ENCODE measurements at places on chromosomes 12 and 14.

DNA sequence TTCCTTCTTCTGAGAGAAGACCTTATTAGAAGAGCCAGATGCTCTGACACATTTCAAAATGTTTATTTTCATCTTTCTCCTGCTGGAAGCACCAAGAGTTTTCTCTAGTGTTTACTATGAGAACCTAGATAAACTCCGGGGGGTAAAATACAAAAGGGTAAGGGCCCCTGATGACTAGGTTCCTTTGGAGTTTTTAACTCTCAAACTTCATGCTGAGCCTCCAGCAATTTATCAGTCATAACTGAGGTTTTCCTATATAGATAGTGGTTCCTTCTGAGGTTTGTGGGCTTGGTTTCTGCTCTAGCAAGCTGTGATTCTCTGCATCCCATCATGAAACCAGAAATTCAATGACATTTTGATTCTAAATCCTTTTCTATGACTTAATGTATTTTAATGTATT, 210.9 kb downstream of the LRFN5 start:
- DNase-seq, result no peak

DNA sequence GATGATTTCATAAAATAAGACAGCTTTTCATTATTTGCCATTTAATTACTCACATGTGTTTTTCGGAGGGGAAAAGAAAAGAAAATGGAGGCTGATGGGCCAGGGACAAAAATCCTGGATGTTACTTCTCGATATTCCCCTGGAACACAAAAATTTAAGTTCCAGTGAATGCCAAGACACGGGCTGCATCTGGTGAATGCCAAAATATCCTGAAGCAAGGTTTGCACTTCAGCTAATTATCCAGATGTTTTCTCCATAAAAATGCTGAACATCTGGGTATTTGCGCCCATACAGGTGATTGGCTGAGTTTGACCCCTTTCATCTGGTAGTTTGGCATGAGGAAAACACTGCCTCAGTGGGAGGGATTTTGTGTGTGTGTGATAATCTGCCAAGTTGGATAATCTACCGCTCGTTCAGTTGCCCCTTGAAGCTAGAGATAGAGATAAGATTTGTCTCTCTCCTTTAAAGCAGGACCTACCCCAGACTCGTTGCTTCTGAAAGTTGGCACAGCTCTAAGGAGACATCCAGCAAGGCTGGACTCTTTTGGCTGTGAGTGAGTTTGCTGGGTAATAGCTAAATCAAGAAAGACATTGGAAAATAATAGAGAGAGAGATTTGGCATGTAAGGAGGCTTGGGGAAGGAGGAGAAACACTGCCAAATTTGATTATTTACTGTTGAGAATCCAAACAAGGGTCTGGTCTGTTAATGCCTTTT, 390.0 kb downstream of the EGLN3 start:
- DNase-seq, result no peak

DNA sequence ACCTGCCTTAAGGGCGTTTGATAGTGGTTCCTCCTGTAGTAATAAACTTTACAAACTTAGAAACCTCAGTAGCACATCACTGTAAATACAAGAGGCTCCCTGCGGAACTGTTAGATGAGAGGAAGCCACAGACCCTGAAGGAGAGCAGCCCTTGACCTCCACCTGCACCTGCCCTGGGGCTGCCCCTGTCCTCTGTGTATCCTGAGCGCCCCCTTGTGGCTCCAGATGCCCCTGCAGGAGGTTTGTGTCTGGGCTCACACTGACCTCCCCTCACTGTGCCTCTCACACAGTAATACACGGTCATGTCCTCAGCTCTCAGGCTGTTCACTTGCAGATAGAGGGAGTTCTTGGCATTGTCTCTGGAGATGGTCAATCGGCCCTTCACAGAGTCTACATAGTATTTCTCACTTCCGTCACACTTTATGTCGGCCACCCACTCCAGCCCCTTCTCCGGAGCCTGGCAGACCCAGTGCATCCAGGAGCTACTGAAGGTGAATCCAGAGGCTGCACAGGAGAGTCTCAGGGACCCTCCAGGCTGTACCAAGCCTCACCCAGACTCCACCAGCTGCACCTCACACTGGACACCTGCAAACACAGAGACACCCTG, 1059.8 kb downstream of the TMEM121 start:
- DNase-seq, result no peak

DNA sequence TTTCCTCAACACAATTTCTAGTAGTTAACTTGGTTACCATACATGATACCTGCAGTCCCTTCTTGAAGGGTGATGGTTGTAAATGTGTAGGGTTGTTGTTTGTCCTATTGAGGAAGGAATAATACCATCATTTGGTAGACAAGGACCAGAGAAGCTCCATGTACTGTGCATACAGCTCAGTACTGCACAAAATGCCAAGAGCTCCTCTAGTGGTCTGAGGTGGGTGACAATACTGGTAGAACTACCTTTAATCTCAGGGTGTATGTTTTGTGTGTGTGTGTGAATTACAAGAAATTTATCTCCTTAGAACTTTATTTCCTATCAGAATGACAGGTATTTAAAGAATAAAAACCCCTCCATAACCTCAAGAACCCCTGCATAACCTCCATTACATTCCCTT, 575.3 kb downstream of the TMTC2 start:
- DNase-seq, result no peak

DNA sequence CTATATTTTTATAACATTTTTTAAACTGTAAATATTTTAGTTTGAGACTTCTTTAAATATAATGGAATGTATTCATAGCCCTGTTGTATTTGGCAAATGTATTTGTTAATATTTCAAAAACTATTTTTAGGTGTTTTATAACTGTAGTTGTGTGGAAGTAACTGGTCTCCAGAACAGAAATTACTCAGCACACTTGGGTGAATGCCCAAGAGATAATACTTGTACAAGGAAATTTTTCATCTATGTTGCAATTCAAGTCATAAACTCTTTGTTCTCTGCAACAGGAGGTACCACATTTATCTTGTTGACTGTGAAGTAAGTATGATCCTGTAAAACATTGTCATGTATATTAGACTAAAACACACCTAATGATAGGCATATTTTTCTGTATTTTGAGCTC, 72.8 kb downstream of the SLCO1B3 start:
- DNase-seq, result peak; percentile 70

GRCh38 chr12:77152623-77153193, 87.3 kb upstream of the E2F7 start:
- DNase-seq, result no peak

GRCh38 chr12:8018666-8019581, 13.6 kb upstream of the FOXJ2 start:
- no peak for DNase-seq

GRCh38 chr12:6540181-6540877, 6.0 kb downstream of the GAPDH start:
- peak; percentile 88 for DNase-seq

DNA sequence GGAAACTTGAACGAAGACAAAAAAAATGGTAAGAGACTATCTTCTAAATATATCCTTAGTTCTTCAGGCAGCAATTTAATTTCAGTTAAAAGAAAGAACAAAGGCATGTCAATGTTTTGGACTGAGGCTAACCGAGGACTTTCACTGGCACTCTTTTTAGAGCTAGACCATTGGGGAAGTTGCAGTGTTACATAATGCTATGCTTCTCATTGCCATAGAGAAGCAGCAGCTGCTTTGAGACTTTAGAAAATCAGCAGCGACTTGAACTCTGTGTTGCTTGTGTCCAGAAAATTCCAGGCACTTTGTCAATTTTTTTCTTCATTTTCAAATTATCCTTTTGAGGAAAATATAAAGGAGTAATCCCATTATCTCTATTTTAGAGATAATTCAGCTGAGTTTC, 964.2 kb downstream of the NRXN3 start:
- DNase-seq, result no peak

GRCh38 chr12:80895240-80895639, 42.5 kb downstream of the LIN7A start:
- DNase-seq, result no peak

DNA sequence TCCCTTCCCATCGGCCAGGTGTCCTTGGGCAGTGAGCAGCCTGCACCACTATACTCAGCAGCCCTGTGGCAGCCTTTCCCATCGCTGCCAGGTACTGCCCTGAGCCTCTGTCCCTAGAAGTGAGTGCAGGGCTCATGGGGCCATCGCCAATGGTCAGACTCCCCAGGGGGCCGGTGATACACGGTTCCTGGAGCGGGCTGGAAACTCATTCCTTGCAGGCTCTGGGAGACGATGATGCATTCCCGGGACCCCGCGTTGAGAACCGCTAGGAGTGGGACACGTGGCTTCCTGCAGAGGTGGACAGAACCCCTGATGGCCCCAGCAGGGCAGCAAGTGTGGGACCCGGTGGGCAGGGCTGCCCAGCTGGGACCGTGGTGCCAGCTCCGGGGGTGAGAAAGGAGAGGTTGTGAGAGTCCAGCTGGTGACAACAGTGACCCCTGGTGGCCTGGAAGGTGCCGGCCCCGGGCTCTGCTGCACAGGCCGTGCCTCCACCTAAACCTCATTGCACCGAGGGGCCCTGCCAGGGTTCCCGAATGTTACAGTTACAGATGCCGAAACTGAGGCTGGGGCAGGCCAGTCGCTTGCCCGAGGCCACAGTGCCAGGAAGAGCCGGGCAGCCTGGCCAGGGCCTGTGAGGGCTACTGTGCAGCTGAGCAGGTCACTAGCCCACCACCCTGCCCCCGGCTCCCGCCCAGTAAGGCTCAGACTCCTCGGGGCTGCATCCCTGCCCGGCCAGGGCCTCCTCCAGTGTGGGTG, 33.8 kb downstream of the FBRSL1 start:
- DNase-seq, result no peak

DNA sequence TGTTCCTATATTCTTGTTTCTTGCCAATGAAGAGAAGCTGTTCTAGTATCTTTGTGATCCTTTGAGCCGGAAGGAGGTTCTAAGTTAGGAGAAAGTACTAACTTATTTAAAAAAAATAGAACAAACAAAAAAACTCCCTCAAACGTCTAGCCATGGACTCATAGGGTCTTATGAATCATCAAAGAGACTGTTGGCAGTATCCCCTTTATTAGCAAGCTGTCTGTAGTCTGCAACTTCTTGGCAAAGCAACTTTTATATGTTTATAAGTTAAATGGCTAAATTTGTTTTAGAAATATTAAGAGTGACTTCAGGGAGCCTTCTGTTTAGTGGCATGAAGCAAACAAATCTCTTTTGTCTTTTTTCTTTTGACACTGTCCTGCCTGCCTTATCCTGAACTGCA, 291.9 kb downstream of the FUT8 start:
- DNase-seq, result no peak

- DNase-seq, result no peak
Observed at GRCh38 chr12:26878661-26879119, 45.7 kb upstream of the ITPR2 start.

- DNase-seq, result no peak
Observed at GRCh38 chr14:88009486-88009885, 4.6 kb downstream of the GPR65 start.

DNA sequence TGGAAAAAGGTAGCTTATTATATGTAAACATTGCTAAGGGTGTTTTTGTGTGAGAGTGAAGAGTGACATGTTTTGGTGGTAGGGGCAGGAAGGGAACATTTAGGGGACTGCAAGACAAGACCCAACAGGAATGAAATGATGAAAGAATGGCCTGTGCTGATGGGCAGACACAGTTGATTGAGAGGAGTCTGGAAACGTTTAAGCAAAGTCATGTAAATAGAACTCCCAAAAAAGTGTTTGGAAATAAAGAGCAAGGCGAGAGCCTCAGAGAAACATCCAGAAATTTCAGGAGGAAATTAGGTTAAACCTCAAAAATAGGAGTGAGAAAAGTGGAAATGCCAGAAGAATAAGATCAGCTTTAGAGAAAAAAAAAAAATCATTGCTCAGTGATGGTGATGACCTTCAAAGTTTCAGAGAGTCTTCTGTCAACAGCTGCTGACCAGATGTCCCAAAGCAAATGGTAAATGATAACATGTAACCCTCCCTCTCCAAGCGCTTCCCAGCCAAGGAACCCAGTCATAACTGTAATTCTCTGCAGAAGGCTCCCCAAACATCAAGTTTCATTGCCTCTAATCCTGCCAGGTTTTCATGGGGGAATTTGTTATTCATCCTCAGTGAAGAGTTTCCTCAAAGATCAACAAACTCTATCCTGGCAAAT, 223.2 kb upstream of the FAR2 start:
- no peak for DNase-seq

GRCh38 chr14:61950340-61950739, 188.1 kb downstream of the SNAPC1 start:
- DNase-seq, result no peak

- DNase-seq, result no peak
Observed at GRCh38 chr12:65699251-65699650, 125.0 kb upstream of the HMGA2 start.

DNA sequence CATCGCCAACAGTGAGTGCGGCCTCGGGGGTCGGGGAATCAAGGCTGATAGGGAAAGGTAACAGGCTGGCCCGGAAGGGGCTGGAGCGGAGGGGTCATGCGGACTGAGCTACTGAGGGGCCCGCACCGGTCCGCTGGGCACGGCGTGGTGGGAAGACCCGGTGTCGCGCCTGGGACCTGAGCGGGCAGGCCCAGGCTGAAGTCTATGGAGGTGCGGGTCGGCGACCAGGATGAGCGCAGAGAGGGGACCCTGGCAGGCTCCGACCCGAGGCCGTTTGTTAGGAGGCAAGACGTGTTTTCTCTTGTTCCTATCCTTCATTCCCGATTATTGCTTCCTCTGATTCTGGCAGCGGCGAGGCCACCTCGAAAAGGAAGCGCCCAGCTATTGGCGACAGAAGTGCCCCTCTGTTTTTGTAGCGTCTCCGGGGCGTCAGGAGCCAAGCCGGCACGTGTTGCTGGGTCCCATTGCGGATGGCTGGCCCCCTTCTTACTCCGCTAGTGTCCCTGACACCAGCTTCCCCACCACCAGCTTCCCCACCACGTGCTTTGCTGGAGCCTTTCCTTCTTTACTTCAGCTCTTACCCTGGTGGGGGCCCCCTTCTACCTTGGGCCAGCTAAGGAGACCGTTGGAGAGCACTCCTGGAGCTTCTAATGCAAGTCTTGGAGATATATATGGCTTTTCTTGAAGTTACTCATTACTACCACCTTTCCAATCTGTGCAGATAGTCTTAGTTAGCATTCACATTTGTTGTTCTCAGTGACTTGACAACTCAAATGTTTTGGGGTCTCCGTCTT, 653 bp downstream of the PA2G4 start:
- no peak for DNase-seq

DNA sequence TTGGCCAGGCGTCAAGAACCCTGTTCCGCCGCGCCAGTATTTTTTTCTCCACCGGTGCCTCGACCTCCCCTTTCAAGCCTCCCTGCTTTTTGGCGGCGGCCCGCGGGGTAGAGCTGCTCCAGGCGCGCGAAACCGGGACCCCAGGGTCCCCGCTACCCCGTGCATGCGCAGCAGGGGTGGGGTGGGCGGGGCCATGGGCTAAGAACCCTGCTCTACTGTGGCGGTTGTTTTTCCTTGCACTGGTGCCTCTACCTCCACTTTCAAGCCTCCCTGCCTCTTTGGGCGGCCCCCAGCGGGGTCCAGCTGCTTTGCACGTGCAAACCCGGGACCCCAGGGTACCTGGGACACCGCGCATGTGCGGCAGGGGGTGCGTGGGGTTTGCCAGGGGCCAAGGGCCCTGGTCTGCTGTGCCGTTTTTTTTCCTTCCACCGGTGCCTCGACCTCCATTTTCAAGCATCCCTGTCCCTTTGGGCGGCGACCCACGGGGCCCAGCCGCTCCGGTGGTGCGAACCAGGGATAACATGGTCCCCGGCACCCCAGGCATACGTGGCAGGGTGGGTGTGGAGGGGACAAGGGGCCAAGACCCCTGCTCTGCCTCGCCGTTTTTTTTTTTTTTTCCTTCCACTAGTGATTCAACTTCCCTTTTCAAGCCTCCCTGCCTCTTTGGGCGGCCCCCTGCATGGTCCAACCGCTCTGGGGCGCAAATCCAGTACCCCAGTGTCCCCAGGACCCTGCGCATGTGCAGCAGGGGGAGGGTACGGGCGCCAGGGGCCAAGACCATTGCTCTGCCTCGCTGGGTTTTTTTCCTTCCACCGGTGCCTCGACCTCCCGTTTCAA, 326.8 kb downstream of the ALG10 start:
- DNase-seq, result no peak

- DNase-seq, result no peak
Observed at GRCh38 chr14:36452860-36453259, 67.2 kb downstream of the NKX2-1 start.
